ENCODE measurements at places on chromosomes 6 and 20.

GRCh38 chr20:34637245-34638038 lies 39.5 kb downstream of the PIGU start:
- peak; percentile 91 for DNase-seq

DNA sequence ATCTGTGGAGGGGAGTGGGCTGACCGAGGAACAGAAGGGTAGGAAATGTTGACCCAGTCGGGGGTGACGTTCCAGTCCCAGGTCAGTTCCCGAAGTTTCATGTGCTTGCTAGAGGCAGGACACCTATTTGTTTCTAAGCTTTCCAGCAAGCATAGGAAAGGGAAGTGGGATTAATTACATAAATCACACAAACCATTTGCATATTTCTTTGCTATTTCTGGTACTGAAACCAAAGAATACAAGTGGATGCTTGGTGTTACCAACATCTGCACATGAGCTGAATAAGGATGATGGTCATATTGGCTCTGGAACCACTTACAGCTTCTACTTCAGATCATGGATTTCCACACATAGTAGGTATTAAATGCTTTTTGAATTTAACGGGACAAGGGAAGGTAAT lies 546.5 kb downstream of the PRKN start:
- DNase-seq, result no peak

GRCh38 chr6:72651967-72652956 lies 30.4 kb downstream of the KCNQ5 start:
- no peak for DNase-seq

DNA sequence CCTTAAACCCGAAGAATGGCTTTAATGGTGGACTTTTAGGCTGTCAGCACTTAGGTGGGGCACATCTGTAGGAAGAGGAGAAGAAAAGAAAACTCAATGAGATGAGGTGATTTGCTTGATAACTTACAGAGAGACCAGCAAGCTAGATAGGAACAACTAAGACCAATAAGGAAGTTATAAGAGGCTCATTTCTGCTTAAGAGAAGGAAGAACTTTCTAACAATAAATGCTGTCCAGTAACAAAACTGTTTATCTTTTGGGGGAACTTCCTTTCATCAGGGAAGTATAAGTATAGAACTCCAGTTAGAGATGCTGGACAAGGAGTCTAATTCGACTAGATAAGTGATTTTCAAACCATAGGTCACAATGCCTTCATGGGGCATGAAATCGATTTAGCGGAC lies 107.2 kb upstream of the SIRPA start:
- DNase-seq, result no peak

DNA sequence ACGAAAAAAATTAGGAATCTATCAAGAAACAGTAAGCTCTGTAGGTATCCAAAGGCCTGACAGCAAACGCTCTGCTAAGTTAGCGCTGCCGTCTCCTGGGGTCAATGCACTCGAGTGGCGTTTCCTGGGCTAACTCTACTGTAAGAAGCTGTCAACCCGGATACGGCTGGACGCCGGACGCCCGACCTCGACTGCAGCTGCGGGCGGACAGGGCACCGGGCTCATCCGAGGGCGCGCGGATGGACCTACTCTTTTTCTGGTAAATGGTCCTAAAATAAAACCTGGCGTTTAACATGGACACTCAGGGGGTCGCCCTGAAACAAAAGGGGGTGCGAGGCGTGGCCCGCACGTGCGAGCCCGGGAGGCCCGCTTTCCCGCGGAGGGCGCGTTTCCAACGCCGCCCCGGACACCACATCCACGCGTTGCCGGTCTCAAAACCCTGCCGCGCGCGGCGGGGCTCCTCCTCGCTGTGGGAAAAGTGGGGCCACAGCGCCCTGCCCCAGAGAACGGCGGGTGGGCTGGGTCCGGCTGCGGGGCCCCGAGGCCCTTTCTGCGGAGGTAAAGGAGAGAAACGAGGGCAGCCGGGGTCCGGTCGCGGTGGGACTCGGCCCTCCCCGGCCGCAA lies 537 bp downstream of the TCP1 start:
- peak; percentile 58 for DNase-seq

- DNase-seq, result no peak
Measured at GRCh38 chr6:90118581-90118980, 178.1 kb downstream of the BACH2 start.

- peak; percentile 70 for DNase-seq
Measured at GRCh38 chr6:3788408-3789017, 37.0 kb upstream of the PXDC1 start.

DNA sequence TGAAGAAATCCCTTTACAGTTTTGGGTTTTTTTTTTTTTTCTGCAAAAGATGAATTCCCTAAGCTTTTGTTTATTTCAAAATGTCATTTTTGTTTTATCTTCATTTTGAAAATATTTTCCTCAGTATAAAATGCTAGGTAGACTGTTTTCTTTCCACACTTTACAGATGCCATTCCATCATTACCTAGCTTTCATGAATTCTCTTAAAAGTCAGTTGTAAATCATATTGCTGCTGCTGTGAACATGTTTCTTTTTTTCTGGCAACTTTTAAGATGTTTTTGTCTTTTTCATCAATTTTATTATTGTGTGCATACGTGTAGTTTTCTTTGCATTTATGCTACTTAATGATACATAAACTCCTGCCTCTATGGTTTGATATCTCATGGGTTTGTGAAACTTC lies 168.3 kb downstream of the FAXC start:
- no peak for DNase-seq

- peak; percentile 97 for DNase-seq
Measured at GRCh38 chr20:53829255-53829723, 235.7 kb upstream of the ZNF217 start.

DNA sequence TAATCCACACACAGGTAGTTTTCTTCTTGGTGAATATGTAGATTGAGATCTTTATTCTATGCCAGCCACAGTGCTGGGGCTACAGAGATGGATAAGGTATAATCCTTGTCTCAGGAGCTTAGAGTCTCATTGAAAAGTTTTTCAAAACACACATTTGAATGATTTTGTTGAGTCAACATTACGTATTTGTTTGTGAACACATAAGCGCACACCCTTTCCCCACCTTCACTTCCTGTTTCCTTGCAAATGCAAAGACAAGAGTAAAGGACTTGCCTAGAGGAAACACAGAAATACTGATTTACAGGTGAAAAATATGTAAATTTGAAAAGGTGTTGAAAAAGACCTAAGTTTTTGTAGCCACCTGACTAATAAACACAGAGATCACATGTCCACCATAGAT lies 27.8 kb downstream of the VAPB start:
- no peak for DNase-seq

DNA sequence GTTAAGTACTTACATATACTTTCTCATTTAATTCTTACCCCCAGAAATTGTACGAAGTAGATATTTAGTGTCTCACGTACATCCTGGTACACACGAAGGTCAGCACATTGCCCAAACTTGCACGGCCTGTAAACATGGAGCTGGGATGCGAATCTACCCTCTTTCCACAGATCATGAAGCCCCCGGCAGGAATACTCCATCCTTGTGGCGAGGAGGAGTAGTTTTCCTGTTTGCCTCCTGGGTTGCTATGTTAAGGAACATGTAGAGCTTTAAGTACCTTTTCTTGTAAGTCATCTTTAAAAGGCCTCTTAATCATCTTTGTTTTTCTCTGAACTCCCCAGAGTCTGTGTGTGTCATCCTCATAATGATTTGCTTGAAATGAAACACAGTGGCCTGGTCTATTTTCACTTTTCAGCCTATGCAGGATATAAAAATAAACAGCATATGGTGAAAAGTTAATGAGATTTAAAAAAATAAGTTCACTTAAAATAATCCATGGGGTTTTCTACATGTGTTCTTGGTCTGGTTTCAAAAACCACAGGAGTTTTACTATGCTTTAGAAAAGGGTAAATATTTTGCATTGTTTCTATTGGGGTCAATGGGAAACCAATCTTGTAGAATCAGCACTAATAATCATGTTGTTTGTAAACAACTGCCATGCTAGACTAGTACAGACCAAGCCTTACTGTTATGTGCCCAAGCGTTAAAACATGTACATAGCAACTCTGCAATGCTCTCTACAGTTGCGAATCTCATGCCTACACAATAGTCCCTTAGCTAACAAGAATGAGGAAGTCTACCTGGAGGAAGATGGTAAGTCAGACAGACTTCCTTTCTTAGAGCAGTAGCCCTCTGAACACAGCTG lies 9.3 kb upstream of the ARID1B start:
- DNase-seq, result peak; percentile 13

DNA sequence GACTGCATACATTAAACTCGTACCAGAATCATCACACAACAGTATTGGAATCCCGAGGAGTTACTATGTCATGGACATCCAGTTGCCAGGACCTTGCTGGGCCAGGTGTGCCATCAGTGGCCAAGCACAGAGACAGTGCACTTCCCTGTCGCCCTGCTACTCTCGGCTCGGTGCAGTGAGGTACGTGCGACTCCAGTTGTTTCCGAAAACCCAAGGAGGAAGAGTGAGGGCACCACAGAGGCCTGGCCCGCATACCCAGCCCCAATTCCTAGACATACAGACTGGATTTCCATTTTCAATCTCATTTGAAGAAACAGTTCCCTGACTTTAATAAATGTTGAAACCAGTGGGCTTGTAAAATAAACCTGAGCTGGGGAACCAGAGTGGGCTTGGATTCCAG lies 62.5 kb upstream of the AFDN start:
- no peak for DNase-seq

- no peak for DNase-seq
Measured at GRCh38 chr20:57966620-57967019, 256.8 kb upstream of the PMEPA1 start.

Data from iris pigment epithelial cell (primary cell).